NCI-H1436 (cell line): ENCODE measurements at places on chromosomes 3 and 15.

DNA sequence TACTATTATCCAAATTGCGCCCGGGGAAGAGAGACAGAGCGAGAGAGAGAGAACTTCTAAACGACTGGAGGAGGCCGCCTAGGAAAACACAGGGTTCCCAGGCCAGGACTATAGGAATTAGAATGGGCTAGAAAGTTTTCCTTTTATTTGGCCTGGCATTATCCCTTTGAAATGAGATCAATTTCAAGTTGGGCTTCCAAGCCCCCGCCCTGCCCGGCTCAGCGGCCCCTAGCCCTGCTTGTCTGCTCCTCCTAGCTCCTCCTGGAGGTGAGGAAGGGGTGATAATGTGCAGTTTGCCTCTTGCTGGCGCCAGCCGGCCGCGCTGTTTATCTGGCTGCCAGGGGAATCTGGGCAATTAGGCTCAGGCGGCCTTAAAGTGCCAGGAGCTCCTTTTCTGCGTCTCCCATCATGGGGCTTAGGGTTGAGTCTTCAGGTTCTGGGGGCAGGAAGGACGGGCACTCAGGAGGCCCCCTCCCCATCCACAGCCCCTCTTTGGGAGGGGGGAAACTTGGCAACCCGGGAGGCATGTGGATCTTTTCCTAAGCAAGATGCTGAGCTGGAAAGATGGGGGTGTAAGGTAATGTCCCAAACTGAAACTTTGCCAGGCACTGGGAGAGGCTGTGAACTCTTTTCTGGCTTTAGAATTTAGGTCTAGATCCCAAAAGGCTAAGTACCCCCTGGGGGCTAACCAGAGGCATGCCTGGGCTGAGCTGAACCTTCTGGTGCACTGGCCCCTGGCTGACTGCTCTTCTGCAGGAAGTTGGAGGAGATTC is 5.5 kb downstream of the SMAD6 start:
- DNase-seq, result peak; percentile 52

- no peak for DNase-seq
These were observed 44.0 kb upstream of the IREB2 start for GRCh38 chr15:78394026-78394425.

GRCh38 chr15:31471731-31472430 is 145.2 kb downstream of the KLF13 start:
- DNase-seq, result no peak

- no peak for DNase-seq
These were observed 80.6 kb downstream of the ULK4 start for GRCh38 chr3:41881233-41881821.

GRCh38 chr3:76040946-76041345 is 255.6 kb upstream of the ZNF717 start:
- no peak for DNase-seq

DNA sequence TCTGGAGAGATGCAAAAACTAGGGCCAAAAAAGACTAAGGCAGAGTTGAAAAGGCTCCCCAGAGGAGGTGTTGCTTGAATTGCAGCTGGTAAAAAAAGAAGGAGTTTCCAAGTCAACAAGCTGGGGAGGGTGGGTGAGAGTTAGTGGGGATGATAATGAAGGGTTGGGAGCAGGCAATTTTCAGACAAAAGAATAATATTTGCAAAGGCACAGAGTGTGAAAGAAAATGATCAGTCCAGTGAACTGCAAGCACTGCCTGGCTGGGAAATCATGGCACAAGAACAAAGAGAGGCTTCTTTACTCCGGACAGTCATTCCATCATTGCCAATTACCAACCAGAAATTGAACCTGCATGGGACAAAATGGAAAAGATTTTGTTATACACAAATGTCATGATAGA is 42.2 kb downstream of the C3orf85 start:
- no peak for DNase-seq

- no peak for DNase-seq
These were observed 103.3 kb upstream of the PRR23E start for GRCh38 chr3:127089486-127090145.

GRCh38 chr15:40510201-40510600 is 39.4 kb downstream of the CHST14 start:
- no peak for DNase-seq

GRCh38 chr3:131630807-131631206 is 128.0 kb upstream of the MRPL3 start:
- no peak for DNase-seq

GRCh38 chr3:103609472-103609871 is 1174.7 kb downstream of the ZPLD1 start:
- no peak for DNase-seq

- DNase-seq, result no peak
These were observed 31.6 kb downstream of the LRIG1 start for GRCh38 chr3:66469220-66469640.

DNA sequence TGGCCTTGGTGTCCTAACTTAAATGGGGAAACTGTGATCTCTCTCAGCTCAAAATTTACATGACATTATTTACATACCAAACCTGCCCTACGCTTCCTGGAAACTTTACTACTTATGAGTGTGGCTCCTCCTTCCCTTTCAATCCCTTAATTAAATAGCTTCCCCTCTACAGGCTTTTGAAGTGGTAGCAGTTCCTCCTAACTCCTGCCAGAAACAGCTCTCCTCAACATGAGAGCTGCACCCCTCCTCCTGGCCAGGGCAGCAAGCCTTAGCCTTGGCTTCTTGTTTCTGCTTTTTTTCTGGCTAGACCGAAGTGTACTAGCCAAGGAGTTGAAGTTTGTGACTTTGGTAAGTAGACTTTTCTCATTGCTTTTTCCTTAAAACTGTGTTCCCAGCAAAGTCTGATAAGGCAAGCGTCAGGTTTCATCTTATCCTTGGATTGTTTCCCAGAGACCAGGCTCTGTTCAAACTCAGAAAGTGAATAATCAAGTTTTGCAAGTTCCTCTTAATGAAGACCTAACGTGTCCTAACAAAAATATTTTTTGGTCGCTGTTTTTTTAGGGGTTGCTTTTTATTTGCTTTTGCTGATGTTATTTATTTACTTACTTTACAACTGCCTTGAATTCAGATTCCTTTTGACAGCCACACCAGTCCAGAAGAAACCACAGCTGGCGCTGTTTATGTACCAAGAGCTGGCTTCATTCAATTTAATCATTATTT is at the start of gene ACP3:
TSS of gene ACP3 (plus strand) at position 179 of the 720 bp plus-strand sequence. CDS start at position 229, 50 bp downstream.
- peak; percentile 7 for DNase-seq

DNA sequence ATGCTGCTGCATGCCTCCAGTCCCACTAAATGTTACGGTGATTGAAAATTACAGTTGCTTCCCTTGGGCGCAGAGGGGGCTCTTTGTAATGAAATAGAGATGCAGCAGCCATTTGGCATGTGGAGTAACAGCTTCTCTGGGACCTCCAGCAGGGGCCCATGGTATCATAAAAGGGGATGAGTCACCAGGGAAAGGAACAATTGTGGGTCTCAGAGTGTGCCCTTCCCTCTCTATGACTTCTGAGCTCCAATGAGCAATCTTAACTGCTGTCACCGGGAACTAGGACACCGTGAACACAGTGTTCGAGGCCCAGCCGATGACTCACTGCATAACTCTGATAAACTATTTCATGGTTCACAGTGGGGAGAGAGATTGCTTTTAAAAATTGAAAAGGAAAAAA is 164.8 kb upstream of the NUDT16 start:
- no peak for DNase-seq

GRCh38 chr3:117217355-117217754 is 507.8 kb downstream of the TUSC7 start:
- no peak for DNase-seq

DNA sequence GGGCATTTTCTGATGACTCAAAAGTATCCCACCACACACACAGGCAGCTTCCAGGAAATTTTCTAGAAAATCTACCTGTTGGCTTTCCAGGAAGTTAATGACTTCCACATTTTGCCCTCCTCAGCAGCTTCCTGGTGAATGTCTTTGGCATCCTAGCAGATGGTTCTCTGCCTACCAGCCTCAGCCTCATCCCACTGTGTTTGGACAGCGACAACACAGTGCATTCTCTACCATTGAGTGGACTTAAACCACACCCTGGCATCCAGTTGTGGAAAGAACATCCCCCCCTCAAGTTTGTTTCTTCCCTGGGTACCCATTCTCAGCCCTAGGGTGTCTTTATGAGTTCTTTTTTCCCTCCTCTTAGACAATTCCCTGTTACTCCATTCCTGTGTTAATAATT is 50.8 kb upstream of the GADL1 start:
- DNase-seq, result no peak

DNA sequence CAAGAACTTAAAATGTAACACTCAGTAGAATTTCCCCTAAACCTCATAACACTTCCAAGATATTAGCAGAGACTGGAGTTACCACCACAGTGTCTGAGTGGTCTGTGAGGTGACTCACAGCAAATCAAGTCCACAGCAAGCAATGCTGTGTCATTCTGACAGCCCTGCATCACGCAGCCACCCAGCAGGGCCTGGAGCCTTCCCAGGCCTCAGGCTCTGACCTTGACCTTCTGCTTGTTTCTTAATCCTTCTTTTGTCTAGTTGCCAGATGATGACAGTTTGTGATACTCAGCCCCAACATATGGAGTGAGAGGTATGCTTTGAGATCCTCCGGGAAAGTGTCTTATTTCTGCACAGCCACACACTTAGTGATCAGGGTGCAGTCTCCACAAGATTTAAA is 82.5 kb downstream of the TOP2B start:
- no peak for DNase-seq

DNA sequence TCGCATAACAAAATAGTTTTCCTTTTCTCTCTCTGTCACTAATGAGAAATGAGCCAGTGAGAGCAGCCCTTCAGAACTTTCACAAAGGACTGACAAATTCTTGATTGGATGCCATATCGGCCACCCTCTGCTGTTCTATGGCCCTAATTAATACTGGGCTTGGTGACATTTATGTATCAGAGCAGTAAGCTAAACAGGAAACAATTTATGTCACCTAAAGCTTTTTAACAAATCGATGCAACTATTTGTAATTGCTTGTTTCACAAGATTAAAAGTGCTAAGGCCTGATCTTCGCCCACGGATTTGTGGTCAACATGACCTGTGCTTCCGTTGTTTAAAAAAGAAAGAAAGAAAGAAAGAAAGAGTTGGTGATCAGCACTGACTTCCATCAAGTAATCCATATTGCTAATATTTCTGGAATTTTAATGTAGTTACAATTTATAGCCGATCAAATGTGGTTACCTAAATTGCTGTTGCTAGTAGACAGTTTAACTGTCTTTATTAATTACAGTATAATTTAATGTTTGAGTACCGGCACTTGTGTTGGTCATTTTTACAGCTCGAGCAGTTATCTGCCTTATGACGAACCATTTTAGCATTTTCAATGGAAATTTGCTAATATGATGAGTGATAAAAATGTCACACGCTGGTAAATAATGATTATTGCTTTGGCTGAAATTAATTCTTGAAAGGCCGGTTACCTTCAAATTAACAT is 631.3 kb downstream of the FOXP1 start:
- DNase-seq, result no peak

- DNase-seq, result no peak
These were observed 475 bp downstream of the ERC2 start for GRCh38 chr3:56467801-56468183.

- no peak for DNase-seq
These were observed 8.5 kb upstream of the CTXND1 start for GRCh38 chr15:80260551-80260950.

DNA sequence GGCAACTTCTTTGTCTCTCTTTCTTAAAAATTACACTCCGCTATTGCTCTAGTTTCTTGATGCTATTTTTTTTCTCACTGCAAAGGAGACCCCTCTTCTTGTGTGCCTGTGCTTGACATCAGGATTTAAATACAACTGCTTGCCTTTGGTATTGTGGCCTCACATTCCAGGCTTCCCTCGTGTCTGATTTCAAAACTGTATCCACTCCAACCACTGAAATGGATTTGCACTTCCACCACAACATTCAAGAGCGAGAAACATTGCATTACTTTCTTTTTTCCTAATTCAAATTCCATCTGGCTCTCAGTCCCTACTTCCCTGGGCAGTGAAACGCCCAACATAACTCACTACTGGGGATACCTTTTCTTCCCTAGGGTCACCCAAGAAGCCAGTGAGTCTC is 50.4 kb upstream of the PXYLP1 start:
- DNase-seq, result no peak

DNA sequence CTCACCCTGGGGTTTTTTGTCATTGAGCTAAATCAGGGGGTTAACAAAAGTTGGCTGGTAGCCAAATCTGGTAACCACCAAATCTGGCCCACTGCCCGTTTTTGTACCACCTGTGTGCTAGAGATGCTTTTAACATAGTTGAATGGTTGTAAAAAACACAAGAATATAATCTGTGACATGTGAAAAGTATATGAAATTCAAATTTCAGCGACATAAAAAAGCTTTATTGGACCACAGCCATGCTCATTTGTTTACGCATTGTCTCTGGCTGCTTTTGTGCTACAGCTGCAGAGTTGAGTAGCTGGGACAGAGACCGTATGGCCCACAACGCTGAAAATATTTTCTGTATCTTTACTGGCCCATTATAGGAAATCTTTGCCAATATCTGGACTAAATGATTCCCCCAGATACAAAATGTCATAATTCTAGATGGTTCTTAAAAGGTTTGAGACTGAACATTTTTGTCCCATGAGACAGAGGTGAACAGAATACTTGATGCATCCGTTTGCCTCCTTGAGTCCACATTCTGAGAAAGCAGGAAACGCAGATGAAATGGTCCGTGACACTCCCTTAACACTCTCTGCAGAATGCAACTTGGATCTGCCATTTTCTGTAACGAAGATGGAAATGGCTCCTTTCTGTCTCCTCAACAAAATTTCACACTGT is 120.9 kb upstream of the PDZRN3 start:
- DNase-seq, result peak; percentile 71

- no peak for DNase-seq
These were observed 74.7 kb upstream of the GAP43 start for GRCh38 chr3:115548611-115549010.

DNA sequence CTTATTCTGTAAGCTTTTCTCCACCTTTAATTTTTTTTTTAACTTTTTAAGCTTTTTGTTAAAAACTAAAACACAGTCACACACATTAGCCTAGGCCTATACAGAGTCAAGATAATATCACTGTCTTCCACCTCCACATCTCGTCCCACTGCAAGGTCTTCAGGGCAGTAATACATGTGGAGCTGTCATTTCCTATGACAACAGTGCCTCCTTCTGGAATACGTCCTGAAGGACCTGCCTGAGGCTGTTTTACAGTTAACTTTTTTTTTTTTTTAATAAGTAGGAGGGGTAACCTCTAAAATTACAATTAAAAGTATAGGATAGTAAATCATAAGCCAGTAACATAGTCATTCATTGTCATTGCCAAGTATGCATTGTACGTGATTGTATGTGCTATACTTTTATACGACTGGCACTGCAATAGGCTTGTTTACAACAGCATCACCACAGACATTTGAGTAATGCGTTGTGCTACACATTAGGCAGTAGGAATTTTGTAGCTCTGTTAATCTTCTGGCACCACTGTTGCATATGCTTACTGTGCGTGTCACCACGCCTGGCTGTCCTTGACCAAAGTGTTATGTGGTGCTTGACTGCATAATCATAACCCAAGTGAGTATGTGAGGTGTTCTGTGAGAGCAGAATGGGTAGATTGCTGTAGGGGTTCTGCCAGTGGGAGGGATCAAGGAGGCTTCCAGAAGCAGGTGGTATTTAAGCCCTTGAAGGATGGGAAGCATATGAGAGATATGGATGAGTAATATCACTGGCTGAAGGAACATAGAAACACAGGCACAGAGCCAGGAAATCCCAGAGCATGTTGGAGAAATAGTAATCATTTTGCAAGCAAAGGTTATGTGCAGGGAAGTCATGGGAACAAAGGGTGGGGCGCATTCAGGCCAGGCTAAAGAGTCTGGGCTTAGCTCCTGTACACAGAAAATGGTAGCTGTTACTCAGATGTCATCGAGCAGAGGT is 18.3 kb downstream of the FBXO22 start:
- no peak for DNase-seq

- no peak for DNase-seq
These were observed 245.1 kb downstream of the ZNF385D start for GRCh38 chr3:21505711-21506460.

- DNase-seq, result no peak
These were observed 317.8 kb upstream of the C2CD4B start for GRCh38 chr15:62482785-62483429.
